AG20443 (cell line): ENCODE measurements at places on chromosomes 13 and 19.

- no peak for DNase-seq
Observed at GRCh38 chr19:49560358-49560900, 19.9 kb downstream of the NOSIP start.

GRCh38 chr19:38070573-38070972, 153.4 kb downstream of the DPF1 start:
- no peak for DNase-seq

DNA sequence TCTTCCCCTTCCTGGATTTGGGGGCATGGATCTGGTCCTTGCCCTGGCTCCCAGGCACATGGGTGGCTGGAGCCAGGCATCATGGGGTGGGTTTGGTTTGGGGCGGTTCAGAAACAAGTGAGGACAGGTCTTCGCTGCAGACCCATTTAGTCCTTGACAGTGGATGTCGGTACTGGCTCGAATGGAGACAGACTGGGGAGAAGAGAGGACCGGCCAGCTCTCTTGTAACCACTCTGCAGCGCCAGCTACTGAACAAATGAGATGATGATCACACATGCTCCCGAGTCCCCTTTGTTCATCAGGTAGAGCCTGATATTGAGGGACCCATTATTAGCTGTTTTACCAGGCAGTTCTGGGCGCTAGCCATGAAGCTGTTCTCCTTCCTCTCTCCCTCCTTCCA, 64.5 kb downstream of the CHST8 start:
- DNase-seq: no peak

DNA sequence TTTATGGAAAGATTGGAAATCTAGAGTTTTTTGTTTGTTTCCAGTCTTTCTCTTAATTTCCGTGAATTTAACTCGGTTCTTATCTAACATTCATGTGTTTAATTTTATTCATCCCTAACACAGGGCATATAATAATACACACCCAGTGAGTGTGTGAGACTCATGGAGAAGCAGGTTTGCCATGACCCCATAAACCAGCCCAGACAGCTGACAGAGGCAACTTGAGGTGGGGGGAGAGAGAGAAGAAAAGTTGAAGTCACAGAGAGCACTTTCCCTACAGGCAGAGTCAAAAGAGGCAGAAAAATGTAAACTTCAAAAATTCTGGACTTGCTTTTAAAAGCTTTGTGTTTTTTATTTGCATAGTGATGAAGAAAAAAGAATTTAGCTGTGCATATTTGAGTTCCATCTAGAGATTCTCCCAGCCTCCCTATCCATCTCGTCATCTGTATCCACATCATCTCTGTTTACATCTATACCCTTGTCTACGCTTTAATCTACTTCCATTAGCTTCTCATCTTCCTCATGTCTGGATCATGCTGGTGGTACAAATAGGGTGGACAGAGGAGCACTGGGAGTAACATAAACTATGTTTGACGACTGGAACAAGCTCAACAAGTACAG, 60.2 kb downstream of the THSD1 start:
- DNase-seq: no peak

DNA sequence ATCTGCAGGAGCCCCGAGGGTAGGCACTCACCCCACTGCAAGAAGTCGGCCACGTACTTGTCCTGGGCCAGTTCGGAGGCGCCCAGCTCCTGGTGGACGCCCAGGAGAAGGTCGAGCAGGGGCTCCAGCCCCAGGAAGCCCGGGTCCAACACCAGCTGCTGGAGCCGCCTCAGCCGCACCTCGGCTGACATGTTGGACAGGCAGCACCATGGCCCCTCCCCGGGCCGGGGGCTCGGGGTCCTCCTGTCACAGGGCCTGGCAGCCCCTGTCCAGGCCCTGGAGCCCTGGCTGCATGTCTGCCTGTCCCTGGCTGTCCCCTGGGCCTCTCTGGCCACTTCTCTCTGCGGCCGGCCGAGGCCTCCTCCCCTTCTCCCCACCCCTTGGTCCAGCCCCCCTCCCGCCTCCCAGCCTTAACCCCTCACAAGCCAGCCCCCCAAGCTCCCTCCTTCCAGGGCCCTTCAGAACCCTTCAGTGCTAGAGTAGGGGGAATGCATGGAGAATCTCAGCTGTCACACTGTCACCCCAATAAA, at the start of gene DMPK:
Gene DMPK (minus strand): TSS at position 329 of the 530 bp plus-strand sequence. CDS start 138 bp downstream, at position 191.
- DNase-seq: peak; percentile 67

- DNase-seq: no peak
Observed at GRCh38 chr13:43567608-43568007, 219.2 kb downstream of the ENOX1 start.

DNA sequence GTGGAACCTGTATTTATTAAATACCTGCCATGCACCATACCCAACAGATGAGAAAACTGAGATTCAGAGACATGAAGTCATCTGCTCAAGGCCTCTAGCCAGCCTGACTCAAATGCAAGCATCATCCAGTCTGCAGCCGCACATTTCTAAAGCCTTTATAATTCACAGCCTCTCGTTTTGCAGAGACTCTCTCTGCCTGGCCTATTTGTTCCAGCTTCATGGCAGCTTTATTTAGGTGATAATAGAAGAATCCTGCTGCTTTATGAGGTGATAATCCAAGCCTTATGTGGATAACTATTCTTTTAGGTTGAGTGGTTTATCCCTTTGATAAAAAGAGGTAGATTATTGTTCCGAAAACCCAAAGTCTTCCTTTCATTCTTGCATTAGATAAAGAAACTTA, 58.4 kb downstream of the OXGR1 start:
- no peak for DNase-seq

DNA sequence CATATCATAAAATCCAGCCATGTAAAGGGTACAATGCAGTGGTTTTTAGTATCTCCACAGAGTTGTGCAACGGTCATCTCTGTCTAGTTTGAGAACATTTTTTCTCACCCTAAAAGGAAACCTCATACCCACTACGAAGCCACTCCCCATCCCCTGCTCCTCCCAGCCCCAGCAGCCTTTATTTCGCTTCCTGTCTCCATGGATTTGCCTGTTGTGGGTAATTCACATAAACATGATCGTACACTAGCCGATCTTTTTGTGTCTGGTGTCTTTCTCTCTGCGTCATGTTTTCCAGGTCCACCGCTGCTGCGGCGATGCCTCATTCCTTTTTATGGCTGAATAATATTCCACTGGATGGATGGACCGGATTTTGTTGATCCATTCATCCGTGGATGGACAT, 28.6 kb downstream of the BICRA start:
- DNase-seq: peak; percentile 36

DNA sequence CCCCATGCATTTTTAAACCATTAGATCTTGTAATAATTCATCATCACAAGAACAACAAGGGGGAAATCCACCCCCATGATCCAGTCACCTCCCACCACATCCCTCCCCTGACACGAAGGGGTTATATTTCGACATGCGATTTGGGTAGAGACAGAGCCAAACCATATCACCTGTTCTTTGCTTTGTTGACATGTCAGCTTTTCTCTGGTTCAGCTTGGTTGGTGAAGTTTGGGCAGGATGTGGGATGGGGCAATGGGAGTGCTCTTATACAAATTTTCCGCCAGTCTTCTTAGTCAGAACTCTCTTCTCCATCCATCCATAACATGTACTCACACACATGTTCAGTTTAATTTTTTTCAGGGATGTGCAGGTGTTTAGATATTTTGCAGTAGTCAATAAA, 12.9 kb downstream of the TPP2 start:
- no peak for DNase-seq

DNA sequence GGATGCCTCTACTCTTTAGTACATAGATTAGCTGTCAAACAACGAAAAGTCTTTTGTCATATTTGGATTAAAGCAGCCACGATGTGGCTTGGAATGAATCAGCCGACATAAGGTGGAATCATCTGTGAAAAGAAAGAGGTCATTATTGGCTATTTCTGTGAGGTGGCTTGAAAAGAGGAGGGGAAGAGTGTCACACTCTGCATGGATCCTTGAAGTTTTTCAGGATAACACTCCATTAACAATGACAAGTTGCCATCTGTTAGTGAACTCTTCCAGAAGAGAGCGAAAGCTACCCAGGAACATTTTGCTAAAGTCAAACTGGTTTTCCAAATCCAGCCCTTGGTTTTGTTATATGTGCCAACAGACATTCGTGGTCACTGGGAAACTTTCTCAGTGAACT, 1604.8 kb downstream of the OLFM4 start:
- no peak for DNase-seq

- no peak for DNase-seq
Observed at GRCh38 chr13:98366010-98366409, 188.9 kb upstream of the RNF113B start.

GRCh38 chr13:97403893-97404750, 29.8 kb upstream of the RAP2A start:
- DNase-seq: peak; percentile 37

DNA sequence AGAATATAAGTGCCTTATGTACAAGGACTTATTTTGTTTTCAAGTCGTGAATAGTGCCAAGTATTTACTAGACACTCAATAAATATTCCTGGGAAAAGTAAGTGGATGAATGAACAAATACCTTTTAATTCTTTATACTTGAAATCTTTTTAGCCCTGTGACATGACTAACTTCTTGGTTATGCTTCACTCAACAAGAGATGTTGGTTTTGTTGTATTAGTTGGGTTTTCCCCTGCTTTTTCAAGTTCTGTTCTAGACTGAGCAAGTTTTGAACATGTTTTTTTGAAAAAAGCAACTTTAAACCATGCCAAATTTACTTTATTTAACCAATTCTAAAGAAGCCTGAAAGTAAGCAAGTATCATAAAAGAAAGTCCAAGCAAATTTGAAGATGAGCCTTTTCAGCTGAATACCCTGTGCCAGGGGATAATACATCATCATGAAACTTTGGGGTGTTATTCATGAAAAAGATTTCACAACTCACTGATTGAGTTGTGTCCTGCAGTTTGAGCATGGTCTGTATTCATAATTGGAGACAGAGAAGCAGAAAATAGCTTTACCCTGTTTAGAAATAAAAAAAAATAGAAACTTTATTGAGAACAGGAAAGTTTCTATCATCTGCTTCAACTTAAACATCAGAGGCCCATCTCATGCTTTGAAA, 11.1 kb downstream of the LMO7 start:
- no peak for DNase-seq
